NCI-H510A (cell line): ENCODE measurements at places on chromosomes 7 and 10.
A peak's percentile ranks its signal among the peaks of the same experiment; 100 is the strongest.

GRCh38 chr10:10235003-10235402 is 782.7 kb upstream of the CELF2 start:
- DNase-seq: no peak

GRCh38 chr10:25828475-25828874 is 105.6 kb upstream of the MYO3A start:
- no peak for DNase-seq

- DNase-seq: no peak
These were observed 384.6 kb upstream of the ADARB2 start for GRCh38 chr10:2121929-2122328.

DNA sequence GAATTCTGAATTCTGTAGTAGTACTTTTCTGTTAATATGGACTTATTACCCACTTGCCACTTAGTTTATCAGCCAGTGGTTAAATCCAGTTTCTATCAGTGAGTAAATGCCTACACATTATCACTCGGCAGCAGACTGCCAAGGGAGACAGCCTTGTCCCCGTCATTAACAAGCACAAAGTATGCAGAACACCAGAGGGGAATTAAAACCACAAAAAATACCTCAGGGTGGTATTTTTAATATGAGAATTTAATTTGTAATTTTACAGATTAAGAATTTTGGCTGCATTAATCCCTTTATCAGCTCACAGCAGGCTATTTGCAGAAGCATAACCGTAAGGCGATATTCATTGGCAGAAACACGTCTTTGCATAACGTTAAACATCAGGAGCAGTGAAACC is 150.0 kb upstream of the FZD1 start:
- no peak for DNase-seq

GRCh38 chr7:151375530-151376217 is 34.1 kb downstream of the NUB1 start:
- DNase-seq: no peak

- no peak for DNase-seq
These were observed 2.4 kb upstream of the PTN start for GRCh38 chr7:137345799-137346449.

DNA sequence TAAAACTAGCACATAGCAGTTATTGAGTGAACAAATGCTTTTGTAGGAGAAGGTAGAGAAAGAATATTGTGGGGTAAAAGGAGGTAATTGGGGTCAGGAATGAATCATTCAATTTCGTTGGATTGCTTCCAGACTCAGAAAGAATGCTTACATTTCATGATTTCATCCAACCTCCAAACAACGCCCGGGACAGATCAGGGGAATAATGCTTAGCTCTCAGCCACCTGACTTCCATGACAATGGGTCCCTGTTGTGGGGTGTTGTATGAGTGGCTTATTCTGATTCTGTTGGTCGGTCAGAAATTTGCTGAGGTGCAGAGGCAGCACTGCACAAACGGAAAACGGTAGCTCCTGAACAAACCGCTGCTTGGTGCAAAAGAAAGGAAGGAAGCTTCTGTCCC is 24.0 kb upstream of the INPP5F start:
- DNase-seq: no peak

DNA sequence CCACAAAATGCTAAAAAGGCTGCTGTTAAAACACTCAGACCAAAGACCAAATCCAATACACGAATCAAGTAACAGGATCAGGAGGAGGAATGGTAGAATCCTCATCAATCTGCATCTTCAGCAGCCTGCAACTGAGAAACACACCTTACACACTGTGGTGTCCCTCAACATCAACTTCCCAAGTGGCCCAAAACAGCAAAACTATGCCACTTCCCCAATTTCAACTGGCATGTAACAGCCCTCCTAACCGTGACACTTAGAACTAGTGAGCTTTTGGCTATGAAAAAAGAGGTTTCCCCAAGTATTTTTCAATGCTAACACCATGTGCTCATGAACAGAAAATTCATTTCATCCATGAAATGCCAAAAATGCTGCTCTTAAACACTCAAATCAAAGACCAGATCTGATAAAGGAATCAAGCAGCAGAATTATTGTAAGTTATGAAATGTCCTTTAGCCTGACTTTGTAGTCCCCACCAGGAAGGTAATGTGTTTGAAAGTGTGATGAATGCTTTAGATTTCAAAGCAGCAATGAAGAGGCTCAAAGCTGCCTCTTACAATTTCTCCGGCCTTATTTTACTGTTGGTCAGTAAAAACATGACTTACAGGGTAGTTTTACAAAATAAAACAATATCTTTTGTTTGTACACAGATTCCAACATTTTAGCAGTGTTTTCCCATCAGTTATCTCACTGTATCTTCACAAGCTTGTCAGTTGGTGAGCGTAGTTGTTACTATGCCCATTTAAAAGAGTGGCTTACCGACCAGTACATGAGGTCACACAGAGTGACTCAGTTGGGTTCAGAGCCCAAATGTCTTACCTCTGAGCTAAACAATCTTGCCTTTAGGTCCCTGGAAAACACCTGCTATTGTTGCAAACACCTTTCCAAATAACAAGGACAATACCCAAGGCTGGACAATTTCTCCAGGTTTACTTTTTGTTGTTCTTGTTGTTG is 65.7 kb upstream of the ASAH2 start:
- DNase-seq: no peak

- no peak for DNase-seq
These were observed 66.0 kb upstream of the PAPSS2 start for GRCh38 chr10:87593702-87594101.

DNA sequence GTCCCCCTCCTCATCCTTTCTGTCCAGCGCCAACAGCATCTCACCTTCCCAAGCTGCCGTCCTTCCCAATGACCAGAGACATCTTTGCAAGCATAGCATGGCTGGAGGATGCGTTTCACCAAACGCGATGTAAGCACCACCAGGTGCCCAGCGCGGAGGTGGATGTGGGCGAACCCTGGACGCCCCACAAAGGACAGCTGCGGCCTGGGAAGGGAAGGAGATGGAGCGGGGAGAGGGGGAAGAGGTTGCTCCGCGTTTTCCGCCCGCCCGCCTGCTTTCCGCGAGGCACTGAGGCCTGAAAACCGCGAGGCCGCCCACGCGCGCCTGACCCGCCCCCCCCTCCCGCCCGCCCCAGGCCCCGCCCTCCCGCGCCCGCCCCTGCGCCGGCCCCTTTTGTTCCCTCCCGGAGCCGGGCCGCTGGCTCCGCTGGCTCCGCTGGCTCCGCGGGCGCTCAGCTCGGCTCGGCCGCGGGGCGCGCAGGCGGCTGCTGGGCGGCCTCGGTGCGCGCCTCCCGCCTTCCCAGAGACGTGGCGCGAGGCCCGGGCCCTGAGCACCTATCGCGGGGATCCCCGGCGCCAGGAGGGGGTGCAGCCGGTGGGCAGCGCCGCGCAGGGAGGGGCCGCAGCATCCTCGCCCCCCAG is at the start of gene CLIP2:
TSS of gene CLIP2 (plus strand) at position 390 of the 641 bp plus-strand sequence. CDS start 28,140 bp downstream, outside the sequence.
- peak; percentile 80 for DNase-seq

- no peak for DNase-seq
These were observed 174.5 kb downstream of the ZNF365 start for GRCh38 chr10:62548686-62549085.

GRCh38 chr7:273327-273726 is 16.6 kb upstream of the FOXL3 start:
- no peak for DNase-seq

DNA sequence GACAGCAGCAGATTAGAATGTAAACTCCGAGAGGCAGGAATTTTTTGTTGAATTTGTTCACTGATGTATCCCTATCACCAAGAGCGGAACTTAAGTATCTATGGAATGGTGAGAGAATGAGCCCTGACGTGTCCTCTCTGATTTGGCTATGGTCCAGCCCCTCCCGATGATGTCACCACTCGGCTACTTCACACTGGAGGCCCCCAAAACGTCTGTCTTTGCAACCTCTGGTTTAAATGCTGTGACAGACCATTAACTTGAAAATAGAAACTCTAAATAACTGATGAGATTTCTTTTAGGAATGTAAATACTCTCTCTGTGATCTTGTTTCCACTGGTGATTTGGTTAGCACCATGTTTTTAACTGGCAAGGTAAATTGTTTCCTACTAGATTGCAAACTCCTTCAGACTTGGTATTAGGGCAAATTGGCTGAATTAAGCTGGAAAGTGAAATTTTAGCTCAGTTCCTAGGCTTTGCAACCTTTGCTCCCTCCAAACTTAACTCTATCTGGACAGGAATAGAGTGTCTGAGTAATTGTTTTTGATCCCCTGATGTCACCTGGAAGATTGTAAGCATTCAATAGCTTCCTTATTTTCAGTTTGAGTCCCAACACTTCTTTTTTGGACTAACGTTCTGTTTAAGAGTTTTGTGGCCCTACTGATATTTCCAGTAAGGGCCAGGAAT is 19.1 kb downstream of the SLC16A12 start:
- DNase-seq: no peak
